ENCODE measurements at places on chromosomes 16 and 17.

DNA sequence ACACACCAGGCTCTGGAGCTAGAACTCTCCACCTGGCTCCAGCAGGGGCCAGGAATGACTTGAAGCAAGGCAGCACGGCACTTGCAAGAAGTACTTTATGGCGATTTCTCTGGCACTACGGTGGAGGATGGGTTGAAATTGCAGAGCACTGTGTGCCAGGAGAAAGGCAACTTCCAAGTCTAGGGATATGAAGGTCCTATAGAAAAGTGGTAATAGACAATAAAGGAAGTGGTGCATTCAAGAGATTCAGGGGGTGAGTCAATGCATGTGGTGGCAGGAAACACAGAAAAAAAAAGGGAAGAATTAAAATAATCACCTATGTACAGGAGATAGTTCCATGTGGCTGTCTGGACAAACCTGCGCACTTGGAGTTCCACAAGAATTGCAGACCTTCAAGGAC, 240.3 kb upstream of the DYNLRB2 start:
- no peak overlapping the region for H3K27ac ChIP-seq
- no peaks in the 10 kb centered on the region for H3K4me1 ChIP-seq
- H3K36me3 ChIP-seq = no peaks in the 10 kb centered on the region
- no peak overlapping the region for H3K4me3 ChIP-seq

- H3K27me3 ChIP-seq = peaks cover 5% of the 10 kb centered on the region
- DNase-seq = no peak
- H3K4me3 ChIP-seq = no peak overlapping the region
- H3K36me3 ChIP-seq = no peaks in the 10 kb centered on the region
- H3K27ac ChIP-seq = no peak overlapping the region
- no peaks in the 10 kb centered on the region for H3K4me1 ChIP-seq
Observed at GRCh38 chr17:62194401-62194800, 129.3 kb upstream of the MED13 start.

DNA sequence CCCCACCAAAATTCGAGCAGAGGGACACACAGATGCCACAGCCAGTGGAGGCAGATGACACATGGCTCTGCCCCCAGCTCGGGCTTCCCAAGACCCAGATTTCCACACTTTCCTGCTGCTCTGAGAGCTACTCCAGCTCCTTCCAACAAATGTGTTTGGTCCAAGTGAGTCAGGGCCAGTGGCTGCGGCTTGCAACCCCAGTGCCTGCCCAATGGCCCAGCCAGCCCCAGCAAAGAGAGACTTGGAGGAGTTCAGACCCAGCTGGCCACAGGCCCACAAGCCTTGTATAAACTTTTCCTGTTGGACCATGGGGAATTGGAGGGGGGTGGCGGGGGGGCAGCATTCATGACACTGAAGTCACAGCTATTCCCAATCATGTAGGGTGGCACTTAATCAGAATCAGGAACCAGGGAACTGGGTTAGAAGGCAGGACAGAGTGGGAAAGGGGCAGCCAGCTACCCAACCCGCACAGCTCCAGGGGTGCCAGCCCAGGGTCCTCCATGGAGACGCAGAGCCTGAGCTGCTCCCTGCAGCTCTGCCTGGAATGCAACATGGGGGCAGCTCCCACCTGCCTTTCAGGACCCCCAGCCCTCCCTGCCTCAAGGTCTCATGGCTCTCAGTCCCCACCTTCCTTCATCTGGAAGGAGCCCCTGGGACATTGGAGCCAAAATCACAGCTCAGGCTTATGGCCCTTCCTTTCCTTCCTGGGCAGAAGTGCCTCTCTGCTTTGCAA, 17.5 kb upstream of the C16orf78 start:
- H3K36me3 ChIP-seq = no peaks in the 10 kb centered on the region
- no peaks in the 10 kb centered on the region for H3K4me1 ChIP-seq
- no peak overlapping the region for H3K4me3 ChIP-seq
- H3K27ac ChIP-seq = no peak overlapping the region
- DNase-seq = no peak

DNA sequence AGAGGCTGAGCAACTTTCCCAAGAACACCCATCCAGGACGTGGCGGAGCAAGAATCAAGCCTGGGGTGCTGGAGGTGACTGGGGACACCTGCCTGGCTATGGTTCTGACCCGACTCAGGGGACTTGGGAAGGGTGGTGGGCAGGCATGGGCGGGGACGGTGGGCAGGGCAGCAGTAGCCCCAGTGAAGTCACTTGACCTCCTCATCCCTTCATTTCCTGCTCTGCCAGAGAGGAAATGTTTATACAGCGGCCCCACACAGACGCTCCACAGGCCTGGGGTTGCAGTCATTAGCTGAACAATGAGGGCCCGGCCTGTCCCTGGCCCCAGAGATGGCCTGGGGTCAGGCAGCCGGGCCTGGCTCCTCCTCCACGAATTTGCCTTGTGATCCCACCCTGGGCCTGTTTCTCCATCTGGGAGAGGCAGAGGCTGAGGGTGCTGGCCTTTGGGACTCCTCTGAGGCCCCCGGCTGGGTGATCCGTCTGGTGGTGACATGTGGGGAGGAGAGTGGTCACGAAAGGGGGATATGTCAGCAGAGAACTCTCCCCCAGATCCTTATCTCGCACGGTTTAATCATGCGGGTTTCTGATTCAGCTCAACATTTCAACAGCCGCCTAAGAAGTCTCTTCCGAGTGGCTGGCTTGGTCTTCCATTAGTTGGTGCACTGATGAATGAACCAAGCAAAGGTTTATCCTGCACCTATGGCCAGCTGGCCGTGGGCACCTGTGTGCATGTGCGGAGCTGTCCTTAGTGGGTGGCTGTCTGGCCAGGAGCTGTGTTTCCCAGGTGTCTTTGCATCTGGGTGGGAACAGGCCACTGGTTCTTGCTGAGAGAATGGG, 175.9 kb downstream of the IRF8 start:
- H3K36me3 ChIP-seq = no peaks in the 10 kb centered on the region
- no peak overlapping the region for H3K4me3 ChIP-seq
- no peaks in the 10 kb centered on the region for H3K4me1 ChIP-seq
- no peak overlapping the region for H3K27ac ChIP-seq
- no peak for DNase-seq
- peaks cover 9% of the 10 kb centered on the region for H3K27me3 ChIP-seq

DNA sequence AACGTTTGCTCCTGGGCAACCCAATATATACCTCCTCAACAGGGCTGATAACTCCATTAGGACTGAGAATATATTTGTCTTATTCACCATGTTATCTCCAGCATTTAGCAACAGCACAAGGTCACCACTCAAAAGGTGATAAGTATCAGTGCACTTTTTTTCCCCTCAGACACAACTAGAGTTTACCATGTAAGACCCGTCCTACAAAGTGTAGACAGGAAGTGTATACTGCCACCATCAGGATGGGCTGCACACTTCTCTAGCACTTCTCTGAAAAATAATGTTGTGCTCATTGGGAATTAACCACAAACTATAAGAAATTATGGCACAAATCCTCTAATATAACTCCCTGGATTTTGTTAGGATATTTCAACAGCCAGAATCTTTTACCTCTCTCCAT, 5.7 kb upstream of the VAT1L start:
- no peaks in the 10 kb centered on the region for H3K4me1 ChIP-seq
- no peaks in the 10 kb centered on the region for H3K36me3 ChIP-seq

DNA sequence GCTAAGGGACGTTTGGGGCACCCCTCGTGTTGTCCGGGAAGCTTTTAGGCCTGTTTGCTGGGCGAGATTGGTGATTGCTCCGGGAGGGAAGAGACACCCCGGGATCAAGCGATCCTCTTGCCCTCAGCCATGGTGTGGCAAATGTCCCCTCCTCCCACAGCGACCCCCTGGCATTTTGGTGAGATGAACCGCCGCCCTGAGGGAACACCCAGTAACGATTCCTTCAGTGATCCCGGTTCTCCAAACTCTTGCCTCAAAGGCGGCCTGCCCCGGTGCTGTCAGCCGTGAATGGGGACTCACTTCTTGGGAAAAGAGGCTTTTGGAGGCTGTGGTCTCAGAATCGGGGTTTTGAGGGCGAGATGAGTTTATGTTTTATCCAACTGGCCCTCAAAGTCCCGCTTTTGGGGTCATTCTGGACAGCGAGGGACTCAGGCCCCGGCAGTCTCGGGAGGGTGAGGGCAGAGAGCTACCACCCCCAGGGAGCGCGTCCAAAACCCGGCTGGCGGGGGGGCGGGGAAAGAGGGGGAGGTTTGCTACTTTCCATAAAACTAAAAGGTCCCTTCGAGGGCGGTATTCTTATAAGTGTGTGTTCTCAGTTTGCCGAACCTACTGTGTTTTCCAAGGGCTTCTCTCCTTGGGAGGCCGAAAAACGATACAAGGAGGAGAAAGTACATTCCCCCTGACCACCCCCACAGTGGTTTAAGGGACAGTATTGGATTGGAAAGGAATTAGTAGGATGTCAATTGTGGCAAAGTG, 232.7 kb downstream of the MRTFB start:
- no peaks in the 10 kb centered on the region for H3K27me3 ChIP-seq
- DNase-seq = peak; percentile 41
- H3K4me1 ChIP-seq = peaks cover 48% of the 10 kb centered on the region
- no peaks in the 10 kb centered on the region for H3K36me3 ChIP-seq
- peak overlapping the region; percentile 81 for H3K27ac ChIP-seq

GRCh38 chr16:35148748-35149147, 1689.3 kb downstream of the TP53TG3F start:
- H3K4me3 ChIP-seq = no peak overlapping the region
- no peak for DNase-seq
- H3K27ac ChIP-seq = no peak overlapping the region
- H3K36me3 ChIP-seq = no peaks in the 10 kb centered on the region
- H3K4me1 ChIP-seq = no peaks in the 10 kb centered on the region
- no peaks in the 10 kb centered on the region for H3K27me3 ChIP-seq

- H3K4me3 ChIP-seq = no peak overlapping the region
- peak; percentile 82 for DNase-seq
- no peaks in the 10 kb centered on the region for H3K27me3 ChIP-seq
- peaks cover 12% of the 10 kb centered on the region for H3K4me1 ChIP-seq
Observed at GRCh38 chr16:65414284-65414984, 292.6 kb upstream of the CDH11 start.

GRCh38 chr17:30992551-30992950, 21.7 kb downstream of the RNF135 start:
- DNase-seq = no peak
- no peak overlapping the region for H3K4me3 ChIP-seq
- no peaks in the 10 kb centered on the region for H3K4me1 ChIP-seq

DNA sequence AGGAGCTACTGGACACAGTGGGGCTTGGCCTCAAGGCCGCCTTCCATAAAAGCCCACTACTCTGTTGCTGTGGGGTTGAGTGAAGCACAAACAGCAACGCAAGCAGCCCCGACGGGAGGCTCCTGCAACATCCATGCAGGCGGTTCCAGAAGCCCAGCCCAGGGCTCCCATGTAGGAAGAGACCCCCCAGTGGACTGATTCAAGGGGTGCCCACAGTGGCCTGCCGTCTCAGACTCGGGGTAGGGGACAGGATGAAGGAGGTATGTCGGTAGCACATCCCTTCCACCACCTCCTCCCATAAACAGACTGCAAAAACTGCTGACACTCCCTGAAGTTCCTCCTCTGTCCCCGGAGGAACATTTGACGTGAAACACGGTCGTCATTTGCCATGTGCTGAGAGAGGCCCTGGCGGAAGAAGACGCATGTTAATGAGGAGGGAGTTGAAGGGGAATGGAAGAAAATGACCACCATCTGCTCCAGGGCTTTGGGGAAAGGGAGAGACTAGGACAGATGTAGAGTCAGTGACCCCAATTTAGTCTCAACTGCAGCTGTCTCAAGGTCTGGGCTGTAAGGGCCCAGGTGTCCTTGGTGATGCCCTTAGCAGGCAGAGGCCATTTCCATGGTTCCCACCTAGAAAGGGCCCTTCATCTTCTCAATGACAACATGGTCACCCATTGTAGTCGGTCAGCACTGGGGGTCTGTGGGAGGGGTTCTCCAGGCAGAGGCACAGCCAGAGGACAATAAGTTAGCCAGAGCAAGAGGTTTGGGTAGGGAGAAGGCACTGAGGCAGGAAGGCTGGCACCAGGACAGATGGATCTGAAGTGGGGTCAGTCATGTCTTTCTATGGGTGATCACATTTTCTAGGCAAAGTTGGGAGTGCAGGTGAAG, 200.6 kb downstream of the CPPED1 start:
- no peak overlapping the region for H3K27ac ChIP-seq
- no peak for DNase-seq
- no peaks in the 10 kb centered on the region for H3K27me3 ChIP-seq
- H3K4me1 ChIP-seq = no peaks in the 10 kb centered on the region
- no peaks in the 10 kb centered on the region for H3K36me3 ChIP-seq

DNA sequence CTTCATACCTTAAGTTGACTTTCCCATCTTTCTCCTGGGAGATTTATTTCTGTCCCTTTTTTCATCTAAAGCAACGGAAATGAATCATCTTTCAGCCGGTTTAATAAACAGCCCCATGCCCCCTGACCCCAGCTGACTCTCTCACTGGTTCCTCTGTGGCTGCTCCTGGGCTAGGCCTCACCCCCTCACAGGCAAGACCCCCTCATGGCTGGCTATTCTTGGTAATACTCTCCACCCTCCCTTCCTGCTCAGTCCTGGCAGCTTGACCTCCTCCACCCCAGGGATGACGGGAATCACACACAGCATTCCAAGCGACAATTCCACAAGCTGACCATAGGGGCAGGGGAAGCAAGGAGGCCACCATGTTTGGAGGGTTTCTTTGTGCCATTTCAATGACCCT, 1.5 kb upstream of the ADAP2 start:
- H3K36me3 ChIP-seq = no peaks in the 10 kb centered on the region
- H3K27me3 ChIP-seq = peaks cover 8% of the 10 kb centered on the region
- H3K4me3 ChIP-seq = no peak overlapping the region
- peaks cover 9% of the 10 kb centered on the region for H3K4me1 ChIP-seq
- DNase-seq = no peak

DNA sequence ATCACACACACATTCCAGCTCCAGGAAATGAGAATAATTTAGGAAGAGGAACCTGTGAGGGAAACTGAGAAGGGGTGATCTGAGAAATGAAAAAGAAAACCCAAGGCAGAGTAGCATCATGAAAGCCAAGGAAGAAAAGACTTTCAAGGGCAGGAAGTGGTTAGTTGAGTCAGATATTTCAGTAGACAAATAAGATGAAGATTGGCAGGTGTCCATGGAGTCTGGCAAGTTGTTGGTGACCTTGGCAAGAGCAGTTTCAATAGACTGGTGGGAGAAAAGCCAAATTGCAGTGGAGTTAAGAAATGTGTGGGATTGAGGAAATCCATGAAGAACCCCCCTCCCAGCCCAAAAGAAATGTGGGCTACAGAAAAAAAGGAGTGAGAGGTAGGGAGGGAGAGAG, 10.7 kb downstream of the GNAO1 start:
- no peak overlapping the region for H3K27ac ChIP-seq
- no peaks in the 10 kb centered on the region for H3K27me3 ChIP-seq
- no peak overlapping the region for H3K4me3 ChIP-seq
- no peaks in the 10 kb centered on the region for H3K4me1 ChIP-seq
- H3K36me3 ChIP-seq = no peaks in the 10 kb centered on the region
- DNase-seq = no peak

DNA sequence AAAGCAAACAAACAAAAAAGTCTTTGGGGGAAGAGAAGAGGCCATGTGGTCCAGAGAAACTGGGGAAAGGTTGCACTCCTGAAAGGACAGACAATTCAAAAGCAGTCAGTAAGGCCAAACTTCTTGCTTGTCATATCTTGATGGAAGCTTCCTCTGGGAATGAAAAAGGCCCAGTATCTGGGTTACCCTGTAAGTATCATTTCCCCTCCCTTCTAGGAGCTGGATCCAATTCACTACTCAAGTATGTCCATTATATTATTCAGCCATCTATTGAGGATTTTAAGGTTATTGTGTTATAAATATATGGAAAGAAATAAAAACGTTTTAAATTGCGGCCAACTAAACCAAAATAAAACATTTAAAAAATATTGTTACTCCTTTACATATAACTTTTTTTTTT, 26.0 kb upstream of the MON1B start:
- H3K4me1 ChIP-seq = no peaks in the 10 kb centered on the region
- no peak overlapping the region for H3K4me3 ChIP-seq
- no peak for DNase-seq
- peaks cover 3% of the 10 kb centered on the region for H3K27me3 ChIP-seq
- H3K36me3 ChIP-seq = no peaks in the 10 kb centered on the region
- no peak overlapping the region for H3K27ac ChIP-seq

Data from adrenal gland (tissue), 19 donors.